ENCODE measurements at places on chromosomes 1 and 21.

- no peak for DNase-seq
These were observed 361.5 kb downstream of the RRAGC start for GRCh38 chr1:38497921-38498656.

GRCh38 chr1:208962867-208963266 lies 620.6 kb upstream of the CAMK1G start:
- no peak for DNase-seq

- no peak for DNase-seq
These were observed 24.7 kb upstream of the ATP5PO start for GRCh38 chr21:33940164-33940880.

DNA sequence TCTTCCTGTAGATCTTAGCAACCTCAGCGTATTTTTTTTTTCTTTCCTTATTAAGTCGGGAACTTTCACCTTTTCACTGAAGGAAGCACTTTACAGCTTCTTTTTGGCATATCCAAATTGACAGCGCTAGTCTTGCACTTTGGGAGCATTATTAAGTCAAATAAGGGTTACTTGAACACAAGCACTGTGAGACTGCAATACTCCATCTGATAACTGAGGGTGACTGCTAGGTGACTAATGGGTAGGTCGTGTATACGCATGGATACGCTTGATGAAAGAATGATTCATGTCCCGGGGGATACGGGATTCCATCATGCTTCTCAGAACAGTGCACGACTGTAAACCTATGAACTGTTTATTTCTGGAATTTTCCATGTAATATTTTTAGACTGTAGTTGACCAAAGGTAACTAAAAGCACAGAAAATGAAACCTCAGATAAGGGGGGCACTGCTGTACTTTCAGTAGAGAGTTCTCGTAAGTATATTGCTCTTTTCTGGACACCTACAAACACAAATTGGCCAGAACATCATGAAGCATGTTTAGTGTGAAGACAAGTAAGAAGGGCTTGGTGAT lies 364.7 kb downstream of the SMYD3 start:
- DNase-seq: no peak

DNA sequence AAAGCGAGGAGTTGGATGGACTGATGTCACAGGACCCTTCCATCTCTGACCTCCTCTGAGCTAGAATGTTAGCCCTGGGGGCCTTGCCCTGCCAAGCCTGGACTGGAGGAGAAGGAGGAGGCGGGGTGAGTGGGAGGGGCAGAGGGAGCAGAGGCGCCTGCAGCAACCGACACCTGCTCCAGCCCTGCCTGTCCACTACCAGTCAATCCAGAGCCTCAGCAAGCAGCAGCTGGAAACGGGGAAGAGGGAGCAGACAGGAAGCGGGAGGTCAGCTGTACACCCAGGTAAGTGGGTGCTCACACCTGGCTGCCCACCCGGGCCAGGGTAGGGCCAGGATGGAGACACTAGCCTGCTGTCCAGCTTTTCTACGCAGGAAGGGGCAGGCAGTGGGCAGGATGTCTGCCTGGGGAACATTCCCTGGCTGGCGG lies at the start of gene IGFN1:
TSS of gene IGFN1 (plus strand) at position 201 of the 428 bp plus-strand sequence. CDS start 2,470 bp downstream, outside the sequence.
- DNase-seq: no peak

- DNase-seq: peak; percentile 89
These were observed at the start of gene CSDE1 for GRCh38 chr1:114757455-114758255. Gene CSDE1 (minus strand): TSS chr1:114757984. CDS start chr1:114739890, 18,094 bp downstream.

DNA sequence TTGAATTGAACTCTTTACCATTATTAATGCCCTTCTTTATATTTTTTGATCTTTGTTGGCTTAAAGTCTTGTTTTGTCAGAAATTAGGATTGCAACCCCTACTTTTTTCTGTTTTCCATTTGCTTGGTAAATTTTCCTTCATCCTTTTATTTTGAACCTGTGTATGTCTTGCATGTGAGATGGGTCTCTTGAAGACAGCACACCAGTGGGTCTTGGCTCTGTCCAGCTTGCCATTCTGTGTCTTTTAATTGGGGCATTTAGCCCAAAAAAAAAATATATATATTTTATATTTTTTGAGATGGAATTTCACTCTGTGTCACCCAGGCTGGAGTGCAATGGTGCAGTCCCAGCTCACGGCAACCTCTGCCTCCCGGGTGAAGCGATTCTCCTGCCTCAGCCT lies 33.6 kb downstream of the DISC1 start:
- DNase-seq: no peak

DNA sequence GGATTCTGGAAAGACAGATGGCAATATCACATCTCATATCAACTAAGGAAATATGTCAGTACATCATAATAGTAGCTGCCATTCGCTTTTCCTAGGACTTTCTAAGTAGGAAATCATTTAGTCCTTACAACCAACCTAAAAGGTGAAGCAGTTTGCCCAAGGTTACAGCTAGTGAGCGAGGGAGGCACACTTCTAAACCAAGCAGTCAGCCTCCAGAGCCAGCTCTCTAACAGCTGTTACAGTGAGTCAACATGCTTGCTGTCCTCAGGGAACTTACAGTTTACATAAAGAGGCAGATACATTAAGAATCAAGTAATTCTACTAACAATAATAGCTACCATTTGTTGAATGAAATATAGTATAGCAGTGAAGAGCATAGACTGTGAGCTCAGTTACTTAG lies 57.1 kb downstream of the GIPC2 start:
- DNase-seq: no peak

GRCh38 chr1:116794371-116794770 lies 40.1 kb downstream of the CD2 start:
- no peak for DNase-seq

DNA sequence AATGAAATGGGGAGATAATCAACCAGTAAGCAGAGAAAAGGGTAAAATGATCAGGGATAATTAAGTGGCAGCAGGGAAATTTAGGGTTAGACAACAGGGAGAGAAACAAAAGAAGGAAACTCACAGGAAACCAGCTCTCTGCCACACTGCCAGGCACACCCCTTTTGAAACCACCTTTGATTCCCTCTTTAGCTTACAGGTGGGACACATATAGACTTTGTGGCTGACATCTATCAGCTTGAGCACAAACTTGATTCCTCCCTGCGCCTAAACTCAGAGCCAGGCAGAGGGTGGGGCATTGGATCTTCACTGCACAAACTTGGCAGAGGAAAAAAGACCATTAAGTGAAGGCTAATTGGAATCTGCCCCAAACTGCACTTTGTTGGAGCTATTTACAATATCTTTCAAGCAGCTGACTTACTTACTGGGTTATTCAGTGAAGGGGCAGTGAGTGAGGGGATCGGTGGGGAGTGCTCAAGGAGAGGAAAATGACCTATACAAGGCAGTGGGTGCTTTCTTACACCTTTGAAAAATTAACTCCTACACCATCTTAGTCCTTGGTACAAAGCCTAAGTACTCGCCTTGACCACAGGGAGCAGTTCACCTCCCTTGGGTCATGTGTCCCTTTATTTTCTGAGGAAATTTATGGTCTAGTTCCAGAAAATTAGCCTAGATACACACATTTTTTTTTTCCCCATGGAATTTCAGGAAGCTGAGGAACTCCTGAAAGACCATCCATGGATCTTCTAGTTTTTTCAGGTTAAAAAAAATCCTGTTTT lies 60.2 kb downstream of the PBX1 start:
- DNase-seq: no peak

DNA sequence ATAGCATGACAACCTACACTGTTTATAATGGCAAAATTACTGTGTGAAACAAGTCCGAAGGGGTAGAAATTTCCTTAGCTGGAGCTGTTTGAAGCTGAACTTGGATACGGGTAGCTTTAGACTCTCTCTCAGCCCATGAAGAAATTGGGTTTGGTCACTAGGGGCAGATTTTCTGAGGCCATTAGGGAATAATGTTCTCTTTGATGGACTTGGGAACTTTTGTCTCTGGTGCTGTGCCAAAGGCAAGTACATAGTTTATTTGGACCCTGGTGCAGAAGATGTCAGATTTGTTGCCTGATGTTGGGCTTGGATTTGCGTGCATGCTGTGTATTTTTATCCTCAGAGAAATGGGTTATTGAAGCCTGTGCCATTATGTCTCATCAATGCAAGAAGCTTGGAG lies 109.6 kb downstream of the VPS13D start:
- DNase-seq: no peak

DNA sequence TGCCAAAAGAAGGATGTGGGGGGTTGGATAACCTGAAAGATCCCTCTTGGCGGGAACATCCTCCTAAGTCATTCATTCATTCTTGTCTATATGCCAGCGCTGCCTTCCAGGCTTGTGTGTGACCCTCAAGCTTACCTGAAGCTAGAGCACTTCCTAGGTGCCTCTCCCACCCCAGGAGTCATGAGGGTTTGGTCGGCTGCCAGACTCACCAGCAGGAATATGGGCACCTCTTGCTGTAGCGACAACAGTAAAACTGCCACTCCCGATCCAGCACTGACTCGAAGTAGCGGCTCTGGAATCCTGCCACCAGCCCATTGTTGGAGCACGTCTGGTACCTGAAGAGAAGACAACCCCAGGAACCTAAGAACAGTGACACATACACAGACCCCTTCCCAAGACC lies 15.0 kb downstream of the DPT start:
- DNase-seq: no peak

DNA sequence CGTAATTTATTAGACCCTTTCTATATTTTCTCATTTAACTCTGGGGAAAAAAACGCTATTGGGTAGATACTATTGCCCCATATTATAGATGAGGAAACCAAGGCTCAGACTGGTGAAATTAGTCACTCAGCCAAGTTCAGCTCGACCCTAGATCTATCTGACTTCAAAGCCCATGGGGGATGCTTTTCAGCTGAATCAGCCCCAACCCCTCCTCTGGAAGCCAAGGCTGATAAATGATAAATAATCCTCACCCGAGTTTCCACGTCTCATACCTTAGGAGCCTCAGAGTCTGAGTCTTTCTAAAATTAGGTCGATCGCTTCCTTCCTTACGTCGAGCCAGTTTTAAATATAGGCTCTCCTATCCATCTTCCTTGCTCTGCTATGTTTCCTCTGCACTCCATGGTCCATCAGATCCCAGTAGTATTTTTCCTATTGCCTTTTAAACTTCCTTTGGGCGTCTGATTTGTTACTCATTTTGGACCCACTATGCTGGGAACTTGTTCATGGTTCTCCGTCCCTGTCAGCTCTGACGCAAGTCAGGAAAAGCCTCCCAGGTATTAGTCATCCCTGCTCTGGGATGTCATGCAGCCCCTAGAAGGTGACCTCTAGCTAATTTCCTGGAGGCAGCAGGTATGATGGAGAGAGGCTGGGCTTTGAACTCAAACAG lies 122.8 kb downstream of the PLPP3 start:
- no peak for DNase-seq

- DNase-seq: no peak
These were observed 61.4 kb downstream of the RNASEL start for GRCh38 chr1:182527680-182528079.

GRCh38 chr1:26723013-26723991 lies 27.5 kb downstream of the ARID1A start:
- DNase-seq: no peak

- peak; percentile 62 for DNase-seq
These were observed 58.8 kb downstream of the TOMM20 start for GRCh38 chr1:235069577-235070563.

- DNase-seq: no peak
These were observed 628.0 kb downstream of the SMYD3 start for GRCh38 chr1:245879091-245879490.

DNA sequence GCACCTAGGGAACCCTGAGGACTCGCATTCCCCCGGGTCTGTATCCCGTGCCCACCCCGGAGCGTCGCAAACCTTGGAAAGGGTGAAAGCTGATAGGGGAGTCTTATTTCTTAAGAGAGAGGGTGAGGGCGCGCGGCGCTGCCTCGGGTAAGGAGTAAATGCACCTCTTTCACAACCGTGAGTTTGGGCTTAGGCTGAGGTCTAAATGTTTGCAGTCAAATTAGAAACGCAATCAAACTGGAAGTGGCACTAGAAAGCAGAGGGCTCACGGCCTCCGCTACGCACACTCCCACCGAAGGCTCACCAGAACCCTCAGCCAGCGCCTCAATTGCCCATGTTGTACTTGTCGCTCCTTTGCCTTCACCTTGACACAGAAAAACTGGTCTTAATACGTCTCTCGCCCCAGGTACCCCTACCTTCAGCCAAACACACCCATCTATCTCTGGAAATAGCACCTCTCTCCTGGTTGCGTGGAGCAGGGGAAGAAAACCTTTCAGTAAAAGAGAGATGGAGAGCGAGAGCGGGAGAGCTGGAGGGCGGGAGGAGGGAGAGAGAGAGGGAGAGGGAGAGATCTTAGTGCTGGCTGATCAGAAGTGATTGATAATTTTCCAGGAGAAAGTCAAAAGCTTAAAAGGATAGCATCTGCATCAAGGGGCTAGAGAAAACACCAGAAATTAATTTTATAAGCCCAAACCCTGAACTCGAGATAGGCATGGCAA lies 1.7 kb upstream of the HLX start:
- DNase-seq: no peak

DNA sequence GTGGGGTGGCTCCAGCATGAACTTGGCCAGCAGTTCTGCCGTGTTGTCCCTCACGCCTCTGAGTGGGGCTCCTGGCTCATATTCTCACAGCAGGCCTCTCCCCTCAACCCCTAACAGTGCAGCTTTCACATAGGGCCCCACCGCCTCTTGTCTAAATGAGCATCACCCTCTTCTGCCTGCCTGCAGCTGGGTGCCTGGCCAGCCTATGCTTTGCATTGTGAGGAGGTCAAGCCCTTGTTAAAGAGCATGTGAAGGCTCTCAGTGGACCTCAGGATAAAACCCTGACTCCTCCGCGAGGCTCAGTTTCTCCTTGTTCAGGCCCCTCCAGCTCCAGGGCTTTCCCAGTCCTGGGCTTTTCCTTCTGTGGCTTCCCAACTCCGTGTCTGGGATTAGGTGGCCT lies 34.8 kb downstream of the CRYAA start:
- DNase-seq: no peak

DNA sequence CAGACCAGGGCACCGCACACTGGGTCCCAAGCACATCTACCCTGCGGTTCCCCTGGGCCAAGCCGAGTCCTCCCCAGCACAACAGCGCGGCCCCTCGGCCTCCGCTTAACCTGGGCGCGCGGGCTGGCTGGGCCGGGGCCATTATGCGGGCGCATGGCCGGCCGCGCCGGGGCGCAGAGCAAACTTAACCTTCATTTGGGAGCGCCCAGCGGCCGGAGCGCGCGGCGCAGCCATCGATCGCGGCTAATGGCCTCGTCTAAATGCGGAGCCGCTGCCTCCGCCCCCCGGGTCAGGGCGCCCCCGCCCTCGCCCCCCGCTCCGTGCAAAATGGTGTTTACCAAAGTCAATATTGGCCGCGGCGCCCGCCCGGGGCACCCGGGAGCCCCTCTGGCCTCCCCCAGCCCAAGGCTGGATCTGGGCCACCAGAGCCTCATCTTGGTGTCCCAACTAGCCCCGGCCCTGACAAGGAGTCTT lies 272.1 kb downstream of the TRABD2B start:
- no peak for DNase-seq

Measured in NCI-H1436 treated with DMSO at 0.1 percent for 48 hours (cell line).